ENCODE measurements at places on chromosomes 2 and 18. TPM values are rescaled to one million over a fixed set of nuclear protein-coding genes. Genes with fewer than 3 reads are reported as not detected.

The ZSCAN30 gene
- polyA plus RNA-seq = 14.5 TPM

The PDCD1 gene
- not detected for polyA plus RNA-seq

The TBR1 gene
- polyA plus RNA-seq = not detected

The DSG4 gene
- polyA plus RNA-seq = not detected

The RNMT gene
- 20.2 TPM for polyA plus RNA-seq

The XDH gene
- polyA plus RNA-seq = 0.35 TPM

The NAT8 gene
- polyA plus RNA-seq = not detected

The BOLL gene
- not detected for polyA plus RNA-seq

The EDAR gene
- polyA plus RNA-seq = not detected

DNA sequence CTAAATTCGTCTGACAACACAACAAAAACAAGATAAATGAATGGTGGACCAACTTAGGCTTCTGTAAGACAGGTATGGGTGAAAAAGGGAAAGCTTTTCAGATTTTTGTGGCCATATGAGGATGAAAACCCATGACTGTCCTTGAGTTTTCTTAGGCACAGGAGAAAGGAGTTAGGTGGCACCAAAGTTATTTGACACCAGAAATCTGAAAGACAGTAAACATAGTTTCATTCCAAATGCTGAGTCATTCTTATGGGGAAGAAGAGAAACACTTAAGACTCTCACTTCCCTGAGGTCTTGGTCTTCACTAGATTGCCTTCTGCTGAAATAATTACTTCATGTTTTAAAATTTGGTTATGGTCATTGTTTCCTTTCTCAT, 5.2 kb upstream of the GPD2 start:
- no peak for DNase-seq

- no peak for DNase-seq
Observed at GRCh38 chr2:207048416-207048815, 109.1 kb downstream of the CPO start.

DNA sequence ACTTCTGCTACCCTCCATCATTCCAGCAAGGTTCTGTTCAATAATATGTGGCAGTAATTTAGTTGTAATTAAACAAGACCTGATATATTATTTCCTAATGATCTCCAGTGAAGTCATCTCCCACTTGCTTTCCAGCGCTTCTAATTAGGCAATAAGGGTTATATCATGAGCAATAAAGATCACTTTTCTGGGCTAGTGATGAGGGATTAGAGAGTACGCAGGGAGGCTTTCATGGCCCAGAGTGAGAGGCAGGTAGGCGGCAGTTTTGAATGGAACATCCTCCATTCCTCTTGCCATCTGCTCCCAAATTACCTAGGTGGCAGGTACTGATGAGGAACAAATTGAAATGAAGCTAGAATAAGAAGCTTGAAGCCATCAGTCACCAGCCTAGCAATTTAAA, 358.1 kb upstream of the SYT4 start:
- DNase-seq = no peak

GRCh38 chr2:48715042-48715899, 40.3 kb downstream of the LHCGR start:
- peak; percentile 93 for DNase-seq

- DNase-seq = no peak
Observed at GRCh38 chr2:129975016-129975774, 4.3 kb upstream of the RAB6C start.

DNA sequence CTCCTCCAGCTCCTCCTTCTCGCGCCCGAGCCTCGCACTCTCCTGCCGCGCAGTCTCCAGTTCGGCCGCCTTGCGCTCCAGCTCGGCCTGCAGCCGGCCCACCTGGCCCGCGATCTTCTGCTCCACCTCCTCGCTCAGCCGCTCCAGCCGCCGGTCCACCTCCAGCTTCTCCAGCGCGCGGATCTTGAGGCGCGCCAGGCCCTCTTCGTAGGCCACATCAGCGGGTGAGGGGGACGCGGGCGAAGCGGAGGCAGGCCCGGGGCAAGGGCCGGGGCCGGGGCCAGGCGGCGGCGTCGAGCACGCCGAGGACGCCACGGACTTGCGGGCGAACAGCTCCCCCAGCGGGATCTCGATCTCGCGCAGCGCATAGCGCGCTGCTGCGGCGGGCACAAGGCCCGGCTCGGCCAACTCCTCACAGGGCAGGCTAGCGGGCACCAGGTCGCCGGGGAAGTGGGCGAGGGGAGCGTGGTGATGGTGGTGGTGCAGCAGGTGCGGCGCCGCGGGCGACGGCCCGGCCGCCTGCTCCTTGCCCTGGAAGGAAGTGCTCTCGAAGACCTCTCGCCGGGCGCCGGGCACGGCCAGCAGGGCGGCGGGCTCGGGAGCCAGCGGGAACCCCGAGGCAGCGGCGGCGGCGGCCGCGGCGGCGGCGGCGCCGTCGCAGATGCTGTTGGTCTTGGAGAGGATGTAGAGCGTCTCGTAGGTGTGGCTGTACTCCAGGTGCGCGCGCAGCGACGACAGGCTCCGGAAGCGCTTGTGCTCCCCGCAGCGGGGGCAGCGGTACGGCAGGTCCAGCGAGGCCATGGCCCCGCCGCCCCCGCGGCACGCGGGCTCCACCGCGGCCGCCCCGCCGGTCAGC, 15.2 kb downstream of the FBXO41 start:
- DNase-seq = no peak

DNA sequence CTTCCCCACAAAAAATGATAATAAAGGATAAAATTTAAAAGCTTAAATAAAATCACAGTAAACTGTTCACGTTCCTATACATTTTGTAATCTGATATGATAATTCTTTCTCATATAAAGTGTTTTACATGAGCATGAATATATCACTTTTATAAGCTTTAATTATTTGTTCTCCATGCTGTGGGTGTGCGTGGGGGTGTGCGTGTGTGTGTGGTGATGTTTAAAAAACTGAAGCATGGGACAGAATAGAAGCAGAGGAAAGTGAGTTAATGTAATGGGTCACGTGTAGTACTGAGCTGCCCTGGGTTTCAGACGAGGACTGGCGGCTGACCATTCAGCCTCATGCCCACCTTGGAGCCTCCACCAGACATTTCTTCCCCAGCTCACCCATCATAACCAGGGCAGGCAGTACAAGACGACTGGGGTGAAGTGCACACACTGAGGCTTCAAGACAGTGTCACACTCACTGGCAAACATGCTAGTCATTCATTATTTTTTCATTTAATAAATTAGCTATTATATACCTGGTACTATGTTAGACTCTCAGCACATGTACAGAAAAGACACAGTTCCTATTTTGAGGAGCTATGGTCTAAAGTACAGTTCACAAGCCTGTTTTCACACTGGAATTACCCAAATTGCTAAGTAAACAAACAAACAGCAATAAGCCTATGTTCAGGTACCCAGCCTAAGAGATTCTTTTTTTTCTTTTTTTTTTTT, 97.2 kb upstream of the LPIN2 start:
- no peak for DNase-seq

GRCh38 chr2:218266316-218266979, 3.5 kb downstream of the AAMP start:
- DNase-seq = no peak

- DNase-seq = no peak
Observed at GRCh38 chr2:26295511-26295910, 50.4 kb upstream of the SELENOI start.

GRCh38 chr18:2301316-2301715, 270.0 kb downstream of the METTL4 start:
- DNase-seq = no peak

GRCh38 chr2:106853631-106854030, 32.3 kb downstream of the ST6GAL2 start:
- DNase-seq = no peak

- no peak for DNase-seq
Observed at GRCh38 chr2:152120430-152120829, 21.6 kb upstream of the CACNB4 start.

- no peak for DNase-seq
Observed at GRCh38 chr2:109110170-109110569, 18.8 kb upstream of the SH3RF3 start.

Data from AG04450 (cell line).